WTC11 (cell line): ENCODE measurements at places on chromosomes 12 and 14. TPM values are rescaled to one million over a fixed set of nuclear protein-coding genes. Genes with fewer than 3 reads are reported as not detected.
A peak's percentile ranks its signal among the peaks of the same experiment; 100 is the strongest.

- H3K27ac ChIP-seq = peak overlapping the region; percentile 86
- H3K27me3 ChIP-seq = no peaks in the 10 kb centered on the region
- no peak for DNase-seq
- H3K4me1 ChIP-seq = no peaks in the 10 kb centered on the region
Measured at GRCh38 chr12:107032266-107032665, 45.3 kb upstream of the MTERF2 start.

GRCh38 chr14:102746634-102747438 lies 30.4 kb upstream of the TRAF3 start:
- no peaks in the 10 kb centered on the region for H3K27me3 ChIP-seq
- peaks cover 12% of the 10 kb centered on the region for H3K4me1 ChIP-seq
- no peak overlapping the region for H3K27ac ChIP-seq
- no peak overlapping the region for H3K4me3 ChIP-seq

DNA sequence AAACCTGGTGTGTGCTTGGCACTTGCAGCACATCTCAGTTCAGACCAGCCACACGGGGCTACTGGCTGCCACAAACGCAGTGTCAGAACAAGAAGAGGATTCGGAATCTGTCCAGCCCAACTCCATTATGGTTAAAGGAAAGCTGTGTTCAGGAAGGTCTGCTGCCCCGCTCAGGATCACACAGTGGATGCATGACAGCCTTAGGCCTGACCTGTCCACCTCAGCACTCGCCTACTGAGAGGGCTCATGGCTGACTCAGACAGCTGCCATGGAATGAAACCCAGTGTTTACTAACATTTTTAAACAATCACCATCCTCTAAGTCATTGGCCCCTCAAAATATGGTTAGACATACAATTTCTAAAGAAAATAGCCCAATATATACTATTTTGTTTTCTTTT lies 5.6 kb upstream of the NIN start:
- no peaks in the 10 kb centered on the region for H3K36me3 ChIP-seq
- no peak for DNase-seq
- H3K4me1 ChIP-seq = peaks cover 16% of the 10 kb centered on the region
- H3K27ac ChIP-seq = no peak overlapping the region
- H3K4me3 ChIP-seq = no peak overlapping the region

- DNase-seq = no peak
- H3K4me1 ChIP-seq = peaks cover 13% of the 10 kb centered on the region
- no peak overlapping the region for H3K4me3 ChIP-seq
Measured at GRCh38 chr12:54936736-54937135, 47.8 kb downstream of the TESPA1 start.

Gene ATL1
- total RNA-seq = 3.4 to 3.7 TPM (median 3.5 TPM) in 3 replicates

Gene EPYC
- total RNA-seq = not detected in 3 replicates
